Fibroblast of skin of right biceps (primary cell): ENCODE measurements at places on chromosomes 2 and 18.

DNA sequence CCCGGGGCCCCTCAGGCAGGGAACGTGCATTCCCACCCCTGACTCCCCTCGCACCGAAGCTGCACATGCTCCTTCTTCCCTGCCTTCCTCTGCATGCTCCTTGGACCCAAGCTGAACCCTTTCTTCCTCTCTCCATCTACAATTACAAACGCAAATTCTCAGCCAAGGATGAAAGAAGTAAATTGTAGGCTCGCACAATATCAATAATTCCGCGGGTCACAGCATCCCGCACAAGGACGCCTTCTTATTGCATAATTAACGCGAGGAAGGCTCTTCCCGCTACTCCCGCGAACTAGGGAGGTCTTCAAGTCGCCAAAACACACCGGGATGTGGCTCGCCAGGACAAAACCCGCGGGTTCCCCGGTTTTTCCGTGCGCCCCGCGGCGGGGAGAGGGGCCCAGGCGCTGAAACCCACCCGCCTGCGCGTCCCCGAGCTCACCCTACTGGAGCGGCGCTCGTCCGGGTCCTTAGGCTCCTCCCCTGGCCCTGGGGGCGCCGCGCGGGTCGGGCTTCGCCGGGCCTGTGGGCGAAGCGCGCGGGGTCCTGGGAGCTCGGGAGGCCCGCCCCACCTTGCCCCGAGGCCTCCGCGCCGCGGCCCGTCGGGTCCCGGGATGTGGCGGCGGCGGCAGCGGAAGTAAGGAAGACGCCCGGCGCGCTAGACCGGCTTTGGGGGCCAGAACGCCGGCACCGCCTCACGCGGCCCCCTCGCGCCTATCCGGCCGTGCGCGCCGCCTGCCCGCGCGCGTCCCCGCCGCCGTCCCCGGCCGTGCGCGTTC lies at the start of gene CHST10:
TSS of gene CHST10 (minus strand) at position 734 of the 776 bp plus-strand sequence. CDS start 10,993 bp downstream, outside the sequence.
- peak; percentile 62 for DNase-seq

GRCh38 chr2:109370399-109371035 lies 241.5 kb downstream of the SH3RF3 start:
- no peak for DNase-seq

DNA sequence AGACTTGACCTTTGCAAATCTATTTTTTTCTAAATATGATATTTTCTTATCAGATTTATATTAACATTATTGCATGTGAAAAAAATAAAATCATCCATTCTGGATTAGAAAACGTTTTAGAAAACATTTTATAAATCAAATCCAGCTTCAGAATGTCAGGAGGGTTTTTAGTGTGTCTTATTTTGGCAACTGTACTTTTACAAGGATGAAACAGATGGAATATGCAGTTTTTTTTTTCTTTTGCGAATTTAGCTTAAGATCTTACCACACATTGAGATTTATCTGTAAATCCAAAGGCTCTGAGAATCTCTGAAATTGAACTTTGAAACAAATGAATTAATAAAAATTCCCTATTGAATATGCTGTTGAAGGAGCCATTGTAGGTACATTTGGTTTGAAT lies 36.7 kb downstream of the FAM171B start:
- DNase-seq, result no peak

DNA sequence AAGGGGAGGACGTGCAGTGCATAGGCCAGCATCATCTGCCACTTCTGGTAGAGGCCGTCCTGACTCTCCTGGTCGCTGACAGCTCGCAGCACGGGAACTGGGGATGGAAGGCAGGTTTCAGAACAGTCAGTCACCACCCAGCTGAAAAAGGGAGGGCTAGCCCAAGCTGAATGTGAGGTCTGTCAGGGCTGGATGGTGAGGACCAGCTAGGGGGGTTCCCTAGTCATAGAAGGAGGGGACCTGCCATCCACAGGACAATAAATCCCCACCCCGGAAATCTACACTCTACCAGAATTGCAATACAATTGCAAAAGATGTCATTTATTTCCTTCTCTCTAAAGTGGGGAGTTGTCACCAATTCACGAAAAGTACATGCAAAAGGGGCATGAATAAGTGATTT lies 15.8 kb downstream of the ABCG5 start:
- no peak for DNase-seq

DNA sequence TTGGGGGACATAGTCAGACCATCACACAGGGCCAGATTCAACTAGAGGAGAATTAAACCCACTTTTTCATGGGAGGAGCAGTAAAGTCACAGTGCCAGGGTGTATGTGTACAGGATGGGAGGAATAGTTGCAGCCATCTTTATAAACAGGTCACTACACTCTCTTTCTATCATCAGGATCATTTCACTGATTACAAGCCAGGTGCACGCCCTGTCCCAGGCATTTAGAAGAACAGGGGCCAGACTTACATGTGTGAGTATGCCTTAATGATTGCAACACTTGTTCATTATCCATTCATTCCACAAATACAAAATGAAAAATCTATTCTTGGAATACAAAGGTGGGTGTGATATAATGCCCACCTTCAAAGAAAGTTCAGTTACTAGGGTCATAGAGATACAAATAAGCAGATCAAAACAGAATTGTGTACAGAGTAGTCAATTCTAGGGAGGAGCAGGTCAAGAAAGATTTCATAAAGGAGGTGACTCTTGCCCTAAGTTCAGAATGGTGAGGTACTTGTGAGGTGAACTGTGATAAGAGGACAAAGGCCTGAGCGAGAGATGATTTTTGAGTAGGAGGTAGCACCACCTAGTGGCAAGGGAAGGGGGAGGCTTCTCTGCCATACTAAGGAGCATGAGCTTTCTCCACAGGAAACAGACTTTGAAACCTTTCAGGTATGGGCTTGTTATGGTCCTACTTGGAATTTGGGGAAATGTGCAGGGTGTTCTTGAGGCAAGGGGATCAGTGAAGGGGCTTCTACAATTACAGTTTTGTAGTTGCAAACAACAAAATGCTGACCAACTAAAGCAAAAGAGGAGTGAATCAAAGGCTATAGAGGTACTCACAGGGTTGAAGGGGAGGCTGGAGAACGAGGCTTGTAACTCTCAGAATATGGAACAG lies 156.3 kb downstream of the SUCLG1 start:
- DNase-seq, result peak; percentile 34
